Stimulated activated CD8-positive, alpha-beta memory T cell treated with anti-CD3 and anti-CD28 coated beads, Interleukin-7, amount 100 ng/mL, for 4 hours (primary cell): ENCODE measurements at places on chromosomes 11 and 22.

- no peak for DNase-seq
These were observed 125.7 kb downstream of the KCNQ1OT1 start for GRCh38 chr11:2574043-2574552.

- no peak for DNase-seq
These were observed 57.6 kb downstream of the JRKL start for GRCh38 chr11:96447208-96448110.

GRCh38 chr22:41561788-41562187, 978 bp downstream of the CSDC2 start:
- no peak for DNase-seq

- no peak for DNase-seq
These were observed 62.3 kb upstream of the SCUBE2 start for GRCh38 chr11:9153651-9154050.

DNA sequence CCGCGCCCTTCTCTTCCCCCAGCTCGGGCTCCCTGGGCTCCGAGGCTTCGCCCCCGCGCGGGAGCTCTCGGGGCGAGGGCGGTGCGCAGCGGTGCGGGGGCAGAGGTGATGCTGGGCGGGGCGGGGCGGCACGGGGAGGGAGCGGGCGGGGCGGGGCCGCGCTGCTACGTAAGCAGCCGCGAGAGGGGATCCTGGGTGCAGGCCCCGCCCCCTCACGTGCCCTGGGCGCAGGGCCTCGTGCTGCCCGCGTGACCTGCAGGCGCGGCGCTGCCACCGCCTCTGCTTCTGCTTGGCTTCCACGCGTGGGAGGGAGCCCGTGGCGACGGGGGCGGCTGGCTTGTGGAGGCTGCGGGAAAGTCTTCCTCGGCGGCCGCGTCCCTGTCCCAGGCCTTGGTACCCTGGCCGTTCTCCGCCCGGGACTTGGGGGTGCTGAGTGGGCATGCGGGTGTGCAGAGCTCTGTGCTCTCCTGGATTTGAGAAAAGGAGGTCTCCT, 132.6 kb upstream of the HSD17B12 start:
- DNase-seq, result peak; percentile 1

DNA sequence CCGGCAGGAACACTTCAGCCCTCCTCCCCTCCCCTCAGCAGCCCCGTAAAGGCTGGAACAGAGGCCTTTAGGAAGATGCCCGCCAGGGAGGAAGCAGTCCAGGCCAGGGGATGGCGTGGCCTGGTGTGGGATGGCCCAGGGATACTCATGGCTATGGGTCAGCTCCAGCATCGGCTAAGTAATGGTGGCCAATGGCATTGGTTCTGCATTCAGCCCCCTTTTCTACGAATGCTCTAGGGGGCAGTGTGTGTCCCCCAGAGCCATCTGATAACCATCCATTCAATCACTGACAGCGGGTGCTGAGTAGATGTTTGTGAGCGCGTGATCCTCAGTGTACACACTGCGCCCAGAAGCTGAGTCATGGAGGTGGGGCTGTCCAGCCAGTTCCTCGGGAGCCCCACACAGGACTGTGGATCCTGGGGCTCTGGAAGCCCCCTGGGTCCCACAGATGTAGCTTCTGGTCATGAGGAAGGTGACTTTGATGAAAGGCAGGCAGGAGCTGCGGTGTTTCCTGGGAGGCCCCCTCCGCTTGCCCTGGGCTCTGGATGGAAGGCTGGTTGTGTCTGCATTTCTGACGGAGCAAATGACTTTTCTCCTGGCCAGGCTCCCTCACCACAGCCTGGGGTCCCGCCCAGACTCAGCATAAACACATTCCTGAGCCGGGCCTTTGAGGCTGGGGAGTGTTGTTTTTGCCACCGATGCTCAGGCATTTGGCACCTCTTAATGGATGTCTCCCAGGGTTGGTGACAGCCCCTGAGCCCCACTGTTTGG, 46.5 kb downstream of the FBLN1 start:
- DNase-seq, result no peak

DNA sequence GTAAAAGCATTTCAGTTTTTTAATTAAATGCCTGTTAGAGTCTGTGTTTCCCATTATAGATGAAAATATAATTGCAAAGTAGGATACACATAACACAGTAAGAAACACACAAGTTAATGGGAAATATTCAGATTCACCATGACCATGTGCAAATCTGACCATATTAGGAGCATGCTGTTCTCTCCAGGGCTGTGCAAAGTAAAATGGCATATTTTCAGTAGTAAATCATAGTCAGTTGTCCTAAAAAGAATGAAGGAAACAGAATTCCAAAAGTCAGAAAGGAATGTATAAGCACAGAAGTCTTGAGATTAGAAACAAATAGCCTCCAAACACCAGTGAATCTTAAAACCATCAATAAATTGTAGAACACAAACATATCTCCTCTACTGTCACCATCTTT, 44.4 kb downstream of the CNTN5 start:
- DNase-seq, result no peak

- no peak for DNase-seq
These were observed 57.9 kb downstream of the NECTIN1 start for GRCh38 chr11:119671051-119671450.

GRCh38 chr22:40610329-40610850, 26.1 kb downstream of the MRTFA start:
- no peak for DNase-seq

- DNase-seq, result no peak
These were observed 23.8 kb upstream of the FZD4 start for GRCh38 chr11:86978756-86979608.

DNA sequence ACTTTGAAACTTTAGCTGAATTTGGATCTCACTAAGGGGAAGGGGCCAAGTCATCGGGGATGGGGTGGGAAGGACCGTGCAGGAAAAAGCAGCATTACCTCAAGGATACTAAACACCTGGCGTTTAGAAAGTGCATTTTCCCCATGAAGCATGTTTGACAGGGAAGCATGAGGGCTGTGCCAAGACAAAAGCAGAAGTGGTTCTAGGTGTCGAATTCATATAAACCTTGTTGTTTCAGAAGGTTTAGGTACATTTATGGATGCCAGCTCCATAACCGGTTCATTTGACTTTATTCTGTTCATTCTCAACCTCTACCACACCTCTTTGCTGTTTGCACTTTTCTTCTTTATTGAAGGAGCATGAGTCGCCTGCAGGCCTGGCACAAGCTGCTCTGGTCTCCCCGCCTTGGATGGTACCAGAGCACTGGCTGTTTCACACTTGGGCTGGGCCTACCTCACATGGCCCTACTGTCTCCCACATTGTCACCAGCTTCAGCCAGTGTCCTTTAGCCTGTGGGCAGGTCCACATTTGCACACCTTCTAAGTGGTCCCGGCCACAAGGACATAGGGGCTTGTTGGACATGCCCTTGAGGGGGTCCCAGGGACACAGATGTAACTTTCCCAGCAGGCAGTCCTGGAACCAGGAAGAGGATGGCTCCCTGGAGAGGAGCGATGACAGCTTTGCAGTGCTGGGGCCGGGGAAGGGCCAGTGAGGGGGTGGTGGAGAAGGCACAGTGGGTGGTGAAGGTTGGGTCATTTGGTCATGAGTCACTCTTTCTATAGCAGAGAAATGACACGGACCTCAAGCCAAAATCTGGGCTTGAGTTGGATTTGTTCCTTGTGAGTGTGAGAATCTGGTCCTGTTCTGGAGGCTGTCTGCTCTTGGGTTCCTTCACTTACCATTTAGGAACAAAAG, 3.2 kb upstream of the ST14 start:
- no peak for DNase-seq

GRCh38 chr11:114154271-114155047, 94.9 kb downstream of the ZBTB16 start:
- no peak for DNase-seq

DNA sequence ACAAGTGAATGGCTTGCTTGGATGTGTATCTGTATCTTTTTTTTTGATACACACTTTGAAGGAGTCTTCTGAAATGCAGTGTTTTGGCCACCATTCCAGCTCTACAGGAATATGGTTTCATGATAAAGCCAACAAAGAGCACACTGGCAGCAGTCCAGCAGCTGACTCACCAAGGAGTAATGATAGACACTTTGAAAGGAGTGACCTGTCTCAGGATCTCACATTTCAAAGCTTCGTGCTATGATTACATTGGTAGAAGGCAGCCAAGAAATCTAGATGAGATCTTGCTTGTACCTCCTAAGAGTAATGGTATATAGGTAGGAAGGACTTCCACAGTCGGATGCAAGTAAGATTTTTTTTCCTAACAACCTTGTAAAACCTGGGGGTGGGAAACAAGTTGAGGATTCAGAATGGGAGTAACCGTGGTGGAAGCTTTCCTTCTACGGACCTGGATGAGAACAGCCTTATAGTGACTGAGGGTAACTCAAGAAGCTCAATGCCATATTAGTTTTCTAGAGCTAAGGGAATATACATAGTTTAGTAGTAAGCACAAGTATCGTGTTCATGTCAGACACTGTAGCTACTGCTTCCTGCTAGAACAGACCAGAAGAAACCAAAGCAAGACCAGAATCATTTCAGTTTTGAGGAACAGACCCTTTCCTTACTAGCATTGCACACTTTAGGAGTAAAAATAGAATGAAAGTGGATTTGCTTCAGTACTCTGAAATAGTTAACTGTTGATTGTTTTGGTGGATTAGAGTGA, 25.0 kb downstream of the MTMR3 start:
- DNase-seq, result no peak

DNA sequence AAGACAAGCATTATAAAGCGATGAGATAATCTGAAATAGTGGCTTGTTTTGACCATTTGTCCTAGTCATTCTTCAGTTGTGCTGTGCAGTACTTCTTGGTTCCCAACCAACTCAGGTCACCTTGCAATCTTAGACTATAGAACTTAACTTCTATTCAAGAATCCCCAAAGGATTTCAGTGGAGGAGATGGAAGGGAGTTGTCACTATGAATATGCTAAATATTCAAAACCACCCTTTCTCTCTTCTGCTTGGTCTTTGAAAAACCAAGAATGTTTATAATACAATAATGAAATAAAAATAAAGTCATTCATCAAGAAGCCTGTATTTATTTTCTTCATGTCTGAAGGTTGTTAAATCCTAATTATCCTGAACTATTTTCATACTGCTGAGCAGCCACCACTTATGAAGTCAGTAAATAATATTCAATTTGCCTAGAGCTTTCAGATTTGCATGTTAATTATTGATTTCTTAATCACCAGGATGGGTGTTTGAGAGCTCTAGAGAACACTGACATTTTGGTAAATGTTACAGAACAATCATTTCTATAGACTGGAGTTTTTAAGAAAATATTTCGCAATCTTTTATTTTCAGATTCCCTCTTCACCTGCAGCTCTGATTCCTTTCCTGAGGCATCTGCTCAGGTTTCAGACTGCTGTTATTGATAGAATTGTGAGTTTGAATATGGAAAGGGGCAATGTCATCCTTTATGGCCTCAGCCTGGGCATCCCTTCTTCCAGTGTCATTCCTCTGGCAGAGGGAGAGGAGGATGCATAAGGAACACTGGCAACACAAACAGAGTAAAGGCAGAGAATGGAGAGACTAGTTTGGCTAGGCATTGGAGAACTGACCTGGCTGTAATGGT, 91.5 kb upstream of the USP47 start:
- DNase-seq, result no peak

- no peak for DNase-seq
These were observed 8.4 kb downstream of the MSANTD2 start for GRCh38 chr11:124791626-124792341.

DNA sequence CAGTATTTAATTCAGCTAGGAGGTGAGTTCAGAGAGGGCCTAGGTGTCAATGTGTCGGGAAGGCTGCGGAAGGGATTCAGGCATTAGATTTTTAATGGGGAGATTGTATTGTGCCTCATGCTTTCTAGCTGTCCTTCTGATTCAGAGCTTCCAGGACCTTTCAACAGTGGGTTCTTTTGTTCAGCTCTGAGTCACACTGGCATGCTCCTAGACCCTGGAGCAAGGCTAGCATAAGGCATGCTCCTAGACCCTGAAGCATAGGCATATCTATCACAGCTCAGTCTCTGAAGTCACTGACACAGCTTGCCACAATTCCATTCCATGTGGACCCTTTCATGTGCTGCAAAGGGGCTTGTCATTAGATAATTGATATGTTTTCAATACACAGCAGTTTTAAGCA, 396.9 kb downstream of the RAB38 start:
- DNase-seq, result no peak

DNA sequence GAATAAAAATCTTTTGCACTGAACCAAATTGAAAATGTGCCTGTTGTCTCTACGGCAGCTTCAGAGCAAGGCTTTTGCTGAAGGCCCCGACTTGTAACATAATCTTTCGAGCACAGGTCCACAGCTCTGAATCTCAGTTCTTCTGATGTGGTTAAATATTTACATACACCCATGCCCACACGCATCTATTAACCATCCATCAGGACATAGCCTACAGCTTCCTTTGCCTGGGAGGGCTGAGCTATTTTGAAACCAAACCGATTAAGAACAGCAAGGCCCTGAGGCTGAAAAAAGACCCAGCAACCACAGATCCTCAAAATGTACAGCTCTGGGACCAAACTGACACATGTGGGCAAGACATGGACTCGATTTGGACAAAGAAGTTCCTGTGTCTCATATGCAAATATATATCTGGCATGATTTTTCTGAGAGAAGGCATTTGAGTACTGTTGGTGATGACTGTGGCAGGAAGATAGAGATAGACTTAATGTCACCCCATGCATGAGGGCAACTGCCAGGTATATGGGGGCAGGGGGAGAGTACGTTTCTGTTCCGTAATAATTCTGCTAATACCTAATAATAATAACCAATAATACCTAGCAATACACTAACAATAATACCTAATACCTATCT, 322.7 kb upstream of the PLET1 start:
- no peak for DNase-seq

- no peak for DNase-seq
These were observed 21.3 kb upstream of the KRTAP5-6 start for GRCh38 chr11:1675536-1676228.

- no peak for DNase-seq
These were observed 95.3 kb downstream of the MED15 start for GRCh38 chr22:20602609-20603164.
